Renal pelvis (tissue), 12 donors: ENCODE measurements at places on chromosomes 6 and 20. TPM values are rescaled to one million over a fixed set of nuclear protein-coding genes. Genes with fewer than 3 reads are reported as not detected.

MYH7B gene
- polyA plus RNA-seq, result 2.7 TPM

IMPG1 gene
- 5.4 TPM for polyA plus RNA-seq

LY6G6C gene
- polyA plus RNA-seq, result 0.69 TPM

OR2H2 gene
- polyA plus RNA-seq, result 0.16 TPM

MACROD2 gene
- 12.8 TPM for polyA plus RNA-seq

CYP21A2 gene
- 1.8 TPM for polyA plus RNA-seq
